Fibroblast of skin of back (primary cell): ENCODE measurements at places on chromosomes 1 and 21.

- DNase-seq: no peak
Measured at GRCh38 chr1:32330558-32331151, 5.4 kb downstream of the MARCKSL1 start.

- peak; percentile 62 for DNase-seq
Measured at GRCh38 chr1:226097866-226098625, 35.5 kb downstream of the H3-3A start.

- DNase-seq: no peak
Measured at GRCh38 chr1:21517660-21518480, 8.6 kb downstream of the ALPL start.

- DNase-seq: no peak
Measured at GRCh38 chr1:199585392-199585791, 442.1 kb upstream of the NR5A2 start.

DNA sequence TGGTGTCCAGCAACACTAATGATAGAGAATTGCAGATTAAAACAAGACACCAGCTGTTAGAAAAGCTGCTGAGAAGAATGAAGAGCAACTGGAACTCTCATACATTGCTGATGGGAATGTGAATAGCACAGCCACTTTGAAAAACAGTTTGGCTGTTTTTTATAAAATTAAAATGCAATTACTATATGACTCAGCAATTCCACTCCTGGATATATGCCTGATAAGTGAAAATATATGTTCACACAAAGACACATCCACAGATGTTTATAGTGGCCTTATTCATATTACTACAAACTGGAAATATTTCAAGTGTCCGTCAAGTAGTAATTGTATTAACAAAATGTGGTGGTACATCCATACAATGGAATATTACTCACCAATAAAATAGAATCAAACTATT, 99.7 kb upstream of the HAO2 start:
- DNase-seq: no peak

DNA sequence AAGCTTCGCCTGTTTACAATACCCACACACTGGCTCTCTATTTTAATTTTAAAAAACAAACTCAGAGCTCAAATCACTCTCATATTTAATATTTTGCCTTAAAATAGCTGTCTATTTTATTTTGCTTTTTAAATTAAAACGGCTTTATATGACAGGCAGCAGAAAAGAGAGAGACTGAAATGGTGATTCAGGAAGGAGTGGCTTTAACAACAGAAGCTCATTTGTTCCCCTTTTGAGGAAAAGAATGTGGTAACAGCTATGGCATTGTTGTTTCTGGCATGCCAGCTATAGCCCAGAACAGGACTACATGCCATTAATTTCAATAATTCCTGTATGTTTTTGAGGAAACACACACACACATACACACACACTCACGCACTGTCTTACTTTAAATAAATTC, 234.2 kb upstream of the PTBP2 start:
- peak; percentile 70 for DNase-seq
